ENCODE measurements at places on chromosomes 7 and 10. TPM values are rescaled to one million over a fixed set of nuclear protein-coding genes. Genes with fewer than 3 reads are reported as not detected.

DNA sequence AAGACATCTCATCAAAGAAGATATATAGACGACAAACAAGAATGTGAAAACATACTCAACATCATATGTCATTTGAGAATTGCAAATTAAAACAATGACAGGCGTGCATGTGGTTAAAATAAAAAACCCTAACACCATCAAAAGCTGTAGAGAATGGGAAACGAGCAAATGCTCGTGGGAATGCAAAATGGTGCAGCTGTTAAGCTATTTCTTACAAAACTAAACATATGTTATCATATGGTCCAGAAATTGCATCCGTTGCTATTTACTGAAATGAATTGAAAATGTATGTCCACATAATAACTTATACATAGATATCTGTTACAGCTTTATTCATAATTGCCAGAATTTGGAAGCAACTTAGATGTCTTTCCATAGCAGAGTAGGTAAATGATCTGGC lies 574.4 kb downstream of the TNS3 start:
- no peak overlapping the region for H3K4me3 ChIP-seq
- no peaks in the 10 kb centered on the region for H3K36me3 ChIP-seq
- H3K27ac ChIP-seq = no peak overlapping the region
- no peaks in the 10 kb centered on the region for H3K4me1 ChIP-seq
- no peaks in the 10 kb centered on the region for H3K27me3 ChIP-seq
- no peak for DNase-seq

The MYO3A gene
- 8.7 TPM for total RNA-seq

The STAG3 gene
- total RNA-seq = 224 TPM

GRCh38 chr10:102678842-102679289 lies 34.6 kb downstream of the TRIM8 start:
- H3K36me3 ChIP-seq = no peaks in the 10 kb centered on the region
- H3K27ac ChIP-seq = no peak overlapping the region
- DNase-seq = peak; percentile 83
- no peaks in the 10 kb centered on the region for H3K27me3 ChIP-seq
- H3K4me1 ChIP-seq = peaks cover 55% of the 10 kb centered on the region
- no peak overlapping the region for H3K4me3 ChIP-seq

DNA sequence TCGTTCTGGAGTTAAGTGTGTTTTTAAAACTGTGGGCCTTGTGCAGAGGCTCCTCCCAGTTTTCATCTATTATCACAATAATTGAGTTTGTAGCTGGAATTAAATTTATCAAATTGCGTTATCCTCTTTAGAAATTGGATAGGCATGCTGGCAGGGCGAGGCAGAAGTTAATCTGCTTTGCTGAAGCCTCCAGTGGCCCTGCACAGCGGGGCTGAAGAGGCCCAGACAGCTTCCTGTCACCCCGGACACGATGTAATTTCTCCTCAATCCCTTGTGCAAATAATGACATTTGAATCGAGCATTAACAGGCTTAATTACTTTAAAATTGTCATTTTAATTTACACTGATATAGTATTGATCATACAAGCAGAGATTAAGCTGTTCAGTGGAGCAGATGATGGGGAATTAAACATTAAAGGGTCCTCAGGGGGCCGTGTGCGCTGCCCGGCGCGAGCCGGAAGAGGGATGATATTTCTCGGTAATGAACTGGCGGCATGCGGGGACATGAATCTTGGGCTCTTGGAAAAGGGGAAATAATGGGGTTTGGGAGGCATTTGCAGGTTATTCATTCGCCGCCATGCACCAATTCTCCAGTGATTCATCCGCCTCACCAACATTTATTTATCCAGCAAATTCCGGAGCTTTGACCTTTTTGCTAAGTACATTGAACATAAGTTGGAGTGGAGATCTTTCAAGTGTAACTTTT lies 118.5 kb downstream of the NKX6-2 start:
- H3K4me1 ChIP-seq = no peaks in the 10 kb centered on the region
- H3K36me3 ChIP-seq = no peaks in the 10 kb centered on the region
- H3K27ac ChIP-seq = no peak overlapping the region
- H3K27me3 ChIP-seq = no peaks in the 10 kb centered on the region
- H3K4me3 ChIP-seq = no peak overlapping the region
- DNase-seq = no peak

GRCh38 chr10:78301891-78302738 lies 268.5 kb downstream of the RPS24 start:
- peak overlapping the region; percentile 61 for H3K27ac ChIP-seq
- H3K4me3 ChIP-seq = no peak overlapping the region
- DNase-seq = no peak
- H3K4me1 ChIP-seq = peaks cover 16% of the 10 kb centered on the region
- H3K27me3 ChIP-seq = no peaks in the 10 kb centered on the region

GRCh38 chr7:379456-380138 lies 89.6 kb downstream of the FOXL3 start:
- peak; percentile 26 for DNase-seq
- H3K4me1 ChIP-seq = peaks cover 10% of the 10 kb centered on the region
- no peaks in the 10 kb centered on the region for H3K27me3 ChIP-seq
- H3K27ac ChIP-seq = no peak overlapping the region
- H3K36me3 ChIP-seq = no peaks in the 10 kb centered on the region
- H3K4me3 ChIP-seq = no peak overlapping the region

GRCh38 chr10:92382631-92383030 lies 91.7 kb downstream of the MARCHF5 start:
- H3K4me1 ChIP-seq = peaks cover 5% of the 10 kb centered on the region
- H3K4me3 ChIP-seq = no peak overlapping the region
- no peak overlapping the region for H3K27ac ChIP-seq
- H3K36me3 ChIP-seq = no peaks in the 10 kb centered on the region
- H3K27me3 ChIP-seq = no peaks in the 10 kb centered on the region
- DNase-seq = no peak

DNA sequence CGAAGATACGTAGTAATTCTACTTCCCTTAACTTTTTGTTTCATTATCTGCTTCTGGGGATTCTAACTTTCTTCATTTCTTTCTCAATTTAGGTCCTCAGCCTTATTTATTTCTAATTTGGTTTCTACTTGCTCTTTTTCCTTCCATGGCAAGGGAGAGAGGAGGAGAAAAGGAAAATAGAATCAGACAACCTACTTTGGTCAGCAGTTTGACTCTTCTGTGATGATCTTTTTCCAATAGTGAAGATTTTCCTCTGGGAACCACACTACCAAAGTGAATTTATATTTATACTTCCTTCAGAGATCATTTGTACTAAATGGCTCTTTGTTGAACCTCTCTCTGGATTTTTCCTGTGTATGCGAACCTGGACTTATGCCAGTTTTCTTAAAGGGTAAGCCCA lies 90.2 kb downstream of the TMEM26 start:
- DNase-seq = no peak
- H3K27ac ChIP-seq = no peak overlapping the region
- H3K4me1 ChIP-seq = no peaks in the 10 kb centered on the region
- no peaks in the 10 kb centered on the region for H3K27me3 ChIP-seq

The C10orf62 gene
- total RNA-seq = 108 TPM

DNA sequence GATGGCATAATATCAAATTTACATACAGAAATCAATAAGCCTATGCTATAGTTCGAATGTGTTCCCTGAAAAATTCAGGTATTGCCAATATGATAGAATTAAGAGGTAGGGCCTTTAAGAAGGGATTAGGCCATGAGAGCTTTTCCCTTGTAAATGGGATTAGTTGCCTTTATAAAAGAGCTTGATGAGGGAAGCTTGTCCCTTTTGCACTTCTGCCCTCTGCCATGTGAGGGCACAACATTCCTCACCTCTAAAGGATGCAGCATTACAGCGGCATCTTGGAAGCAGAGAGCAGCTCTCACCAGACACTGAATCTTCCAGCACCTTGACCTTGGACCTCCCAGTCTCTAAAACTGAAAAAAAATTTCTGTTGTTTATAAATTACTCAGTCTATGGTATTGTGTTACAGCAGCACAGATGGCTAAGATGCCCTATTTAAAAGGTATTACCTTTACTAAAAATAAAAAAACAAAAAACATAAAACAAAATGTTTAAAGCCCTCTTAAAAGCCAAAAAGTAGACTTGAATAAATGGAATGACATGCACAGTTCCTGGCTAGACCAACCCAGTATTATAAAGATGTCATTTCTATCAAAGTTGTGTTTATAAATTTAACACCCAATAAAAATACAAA lies 909.6 kb downstream of the REEP3 start:
- DNase-seq = peak; percentile 52
- no peak overlapping the region for H3K27ac ChIP-seq
- no peaks in the 10 kb centered on the region for H3K4me1 ChIP-seq
- H3K36me3 ChIP-seq = no peaks in the 10 kb centered on the region
- H3K4me3 ChIP-seq = no peak overlapping the region

The CTBP2 gene
- 79.5 TPM for total RNA-seq

- no peaks in the 10 kb centered on the region for H3K4me1 ChIP-seq
- no peaks in the 10 kb centered on the region for H3K27me3 ChIP-seq
- no peak for DNase-seq
- no peak overlapping the region for H3K4me3 ChIP-seq
- no peaks in the 10 kb centered on the region for H3K36me3 ChIP-seq
These were observed 595.4 kb downstream of the GALNT17 start for GRCh38 chr7:71727347-71727746.

The IL15RA gene
- total RNA-seq = 21.9 TPM

The ARL4A gene
- 153 TPM for total RNA-seq

The CELF2 gene
- 27.8 TPM for total RNA-seq

The AP5Z1 gene
- total RNA-seq = 47.6 TPM

DNA sequence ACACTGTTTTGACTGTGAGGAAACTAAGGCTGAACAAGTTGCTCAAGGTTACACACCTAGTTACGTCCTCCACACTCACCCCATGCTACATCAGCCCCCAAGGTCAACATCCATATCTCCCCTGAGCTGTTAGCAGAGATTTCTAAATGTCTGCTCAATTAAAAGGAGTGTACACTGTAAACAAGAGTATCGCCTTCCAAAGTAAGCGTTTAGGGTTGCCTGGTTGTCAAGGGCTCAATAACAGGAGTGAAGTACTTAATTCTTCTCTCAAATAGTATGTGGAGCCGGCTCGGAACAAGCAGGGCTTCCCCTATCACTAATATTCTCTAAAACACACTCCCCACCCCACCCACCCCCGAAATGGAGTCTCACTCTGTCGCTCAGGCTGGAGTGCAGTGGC lies 412.8 kb upstream of the GALNT17 start:
- no peak overlapping the region for H3K27ac ChIP-seq
- no peaks in the 10 kb centered on the region for H3K4me1 ChIP-seq
- no peaks in the 10 kb centered on the region for H3K36me3 ChIP-seq
- H3K27me3 ChIP-seq = no peaks in the 10 kb centered on the region
- DNase-seq = no peak

- H3K36me3 ChIP-seq = no peaks in the 10 kb centered on the region
- H3K4me3 ChIP-seq = no peak overlapping the region
- H3K4me1 ChIP-seq = no peaks in the 10 kb centered on the region
- DNase-seq = no peak
These were observed 148.6 kb downstream of the DNAJB6 start for GRCh38 chr7:157485361-157485831.

The BCCIP gene
- 59.8 TPM for total RNA-seq

The HELLS gene
- 72.8 TPM for total RNA-seq

DNA sequence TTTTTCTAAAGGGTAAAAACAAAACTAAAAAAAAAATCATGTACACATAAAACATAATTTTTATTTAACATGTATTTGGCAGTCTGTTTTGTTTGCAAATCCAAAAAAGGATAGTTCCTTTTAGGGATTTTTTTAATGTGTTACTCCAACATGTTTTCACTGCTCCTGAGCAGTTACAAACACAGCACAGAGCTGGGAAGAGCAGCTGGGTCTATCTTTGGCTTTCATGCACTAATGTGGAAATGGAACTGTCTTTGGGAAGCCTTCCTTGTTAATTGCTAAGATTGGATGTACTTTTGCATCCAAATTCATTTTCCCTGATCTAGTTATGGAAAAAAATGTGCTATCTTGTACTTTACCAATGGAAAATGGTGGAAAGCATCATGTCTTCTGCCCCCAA lies 1035.1 kb downstream of the CNTNAP2 start:
- H3K4me3 ChIP-seq = no peak overlapping the region
- no peak for DNase-seq
- H3K4me1 ChIP-seq = no peaks in the 10 kb centered on the region
- no peaks in the 10 kb centered on the region for H3K36me3 ChIP-seq
- no peak overlapping the region for H3K27ac ChIP-seq

DNA sequence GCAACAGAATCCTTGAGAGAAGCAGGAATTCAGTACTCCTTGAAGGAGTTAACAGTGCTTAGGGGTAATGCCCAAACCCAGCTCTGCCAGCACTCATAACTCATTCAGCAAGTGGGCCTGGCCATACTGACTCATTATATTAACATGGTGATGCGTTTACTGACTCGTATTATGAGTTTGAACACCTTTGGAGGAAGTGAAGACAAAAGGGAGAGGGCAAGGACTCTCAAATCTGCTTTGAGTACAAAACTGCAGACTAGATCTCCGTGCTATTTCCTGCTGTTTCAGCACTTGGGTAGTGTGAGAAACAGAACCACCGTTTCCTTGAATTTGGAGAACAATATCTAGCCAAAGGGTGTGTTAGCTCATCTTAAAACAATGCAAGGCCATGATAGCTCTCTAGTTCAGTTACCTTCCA lies 30.8 kb downstream of the SLC16A9 start:
- no peak overlapping the region for H3K4me3 ChIP-seq
- no peak for DNase-seq
- H3K27me3 ChIP-seq = no peaks in the 10 kb centered on the region
- no peak overlapping the region for H3K27ac ChIP-seq
- no peaks in the 10 kb centered on the region for H3K36me3 ChIP-seq

DNA sequence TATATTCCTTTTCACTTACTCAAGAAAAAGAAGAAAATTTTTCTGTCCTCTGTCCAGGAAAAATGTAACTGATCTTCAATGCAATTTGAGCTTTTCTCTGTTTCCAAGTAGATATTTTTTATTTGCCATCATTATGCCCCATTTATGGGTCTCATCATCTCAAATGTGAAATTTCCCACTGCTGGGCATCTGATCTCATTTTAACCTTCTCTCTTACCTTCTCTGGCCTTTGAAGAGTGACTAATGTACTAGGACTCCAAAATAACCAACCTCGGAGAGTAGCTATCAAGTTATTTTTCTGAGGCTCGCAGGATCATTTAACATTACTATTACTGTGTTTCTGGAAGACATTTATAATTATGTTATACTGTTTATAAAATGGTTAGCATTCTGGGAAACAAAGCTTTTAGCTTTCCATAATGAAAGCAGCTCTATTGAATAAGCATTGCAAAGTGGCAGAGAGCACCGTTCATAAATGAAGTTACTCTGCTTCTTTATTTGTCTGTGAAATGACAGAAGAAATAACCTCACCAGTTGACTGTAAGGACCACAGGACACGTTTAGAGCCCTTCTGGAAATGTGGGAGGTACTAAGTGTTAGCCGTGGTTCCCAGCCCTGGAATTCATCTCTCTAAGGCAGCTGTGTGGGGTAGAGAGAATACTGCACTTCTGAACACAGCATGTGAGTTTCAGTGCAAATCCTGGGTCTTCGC lies 33.3 kb upstream of the NMT2 start:
- no peaks in the 10 kb centered on the region for H3K36me3 ChIP-seq
- no peaks in the 10 kb centered on the region for H3K4me1 ChIP-seq
- no peaks in the 10 kb centered on the region for H3K27me3 ChIP-seq
- DNase-seq = no peak
- no peak overlapping the region for H3K27ac ChIP-seq

The IGFBP3 gene
- 79.8 TPM for total RNA-seq

- DNase-seq = no peak
- no peaks in the 10 kb centered on the region for H3K4me1 ChIP-seq
- no peak overlapping the region for H3K4me3 ChIP-seq
- no peaks in the 10 kb centered on the region for H3K36me3 ChIP-seq
These were observed 12.5 kb upstream of the COL13A1 start for GRCh38 chr10:69789164-69789576.

The RTKN2 gene
- 7.5 TPM for total RNA-seq

Data from testis (tissue), 5 donors.